ENCODE measurements at places on chromosomes 3 and 15.
A peak's percentile ranks its signal among the peaks of the same experiment; 100 is the strongest.

DNA sequence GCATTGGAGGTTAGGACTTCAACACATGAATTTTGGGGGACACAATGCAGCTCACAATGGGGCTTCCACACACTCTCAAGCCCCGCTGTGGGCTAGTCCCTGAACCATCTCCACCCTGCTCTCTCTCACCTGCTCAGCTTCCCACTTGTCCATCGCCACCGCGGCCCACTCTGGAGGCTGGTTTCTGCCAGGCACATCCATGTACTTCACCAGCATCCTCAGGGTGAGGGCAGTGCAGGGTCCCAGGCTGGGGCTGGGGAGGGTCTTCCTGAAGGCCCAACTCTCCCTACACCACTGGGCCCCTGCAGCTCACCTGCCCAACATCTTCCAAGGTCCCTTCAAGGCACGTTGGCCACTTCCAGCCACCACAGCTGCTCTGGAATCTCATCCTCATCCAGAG lies 46.4 kb downstream of the KLF15 start:
- no peak for DNase-seq

- DNase-seq, result no peak
These were observed 44.4 kb downstream of the BTD start for GRCh38 chr3:15645740-15646501.

GRCh38 chr3:146503461-146504202 lies 34.3 kb upstream of the PLSCR2 start:
- no peak for DNase-seq

DNA sequence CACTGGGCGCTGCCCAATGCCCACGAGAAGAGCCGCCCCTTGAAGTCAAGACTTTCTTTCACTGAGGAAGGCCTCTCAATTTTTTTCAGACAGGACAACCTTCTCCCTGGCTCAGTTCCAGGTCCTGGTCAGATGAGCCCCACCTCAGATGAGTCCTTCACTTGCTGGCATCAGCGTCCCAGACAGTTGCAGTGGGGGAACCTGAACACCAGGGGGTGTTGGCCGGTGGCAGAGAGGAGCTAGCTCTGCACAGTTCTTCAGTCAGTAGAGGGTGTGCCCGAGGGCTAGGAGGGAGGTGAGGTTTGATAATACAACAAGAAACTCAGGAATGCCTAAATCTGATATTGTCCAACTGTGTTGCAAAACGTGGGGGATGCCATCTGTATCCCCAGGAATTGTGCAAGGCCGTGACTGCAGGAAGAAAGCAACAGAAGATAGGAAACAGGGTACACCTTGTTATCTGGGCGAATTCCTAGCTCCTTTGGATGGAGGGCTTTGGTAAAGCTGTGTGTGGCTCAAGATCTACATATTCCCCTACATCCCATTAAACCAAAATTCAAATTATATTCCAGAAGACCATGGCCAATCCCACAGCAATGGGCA lies 34.3 kb downstream of the CCR3 start:
- peak; percentile 41 for DNase-seq

- DNase-seq, result no peak
These were observed 22.9 kb upstream of the PRICKLE2 start for GRCh38 chr3:64247991-64248646.

- no peak for DNase-seq
These were observed 41.1 kb downstream of the PIK3R4 start for GRCh38 chr3:130705501-130705900.

DNA sequence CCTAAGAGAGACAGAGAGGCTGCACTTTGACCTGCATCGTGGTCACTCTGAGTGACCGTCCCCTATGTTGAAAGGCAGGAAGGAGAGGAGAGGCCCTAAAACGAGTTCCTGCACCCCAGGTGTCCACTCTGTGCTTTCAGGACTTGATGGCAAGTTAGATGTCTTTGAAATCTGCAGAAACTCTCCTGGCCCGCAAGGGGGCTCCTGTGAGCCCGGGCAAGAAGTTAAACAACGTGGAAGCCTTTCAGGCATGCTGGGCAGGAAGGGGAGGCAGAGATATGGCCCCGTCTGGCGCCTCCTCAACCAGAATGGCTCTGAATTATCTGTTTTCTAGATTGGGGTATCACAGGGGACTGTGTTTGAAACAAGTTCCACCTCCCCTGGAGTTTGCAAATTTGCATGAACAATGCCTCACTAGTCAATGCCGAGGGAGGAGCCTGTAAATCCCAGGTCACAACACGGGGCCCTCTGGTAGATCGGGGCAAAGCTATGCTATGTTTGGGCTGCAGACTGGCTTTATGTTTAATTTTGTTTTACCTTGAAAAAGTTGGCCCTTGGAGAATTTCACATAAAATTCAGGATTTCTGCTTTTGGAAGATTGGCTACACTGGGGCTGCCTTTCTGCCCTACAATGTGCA lies 9.8 kb downstream of the CTXND1 start:
- no peak for DNase-seq

- DNase-seq, result no peak
These were observed 29.0 kb downstream of the SKIL start for GRCh38 chr3:170386468-170386867.

GRCh38 chr3:17179381-17180205 lies 294.8 kb downstream of the PLCL2 start:
- DNase-seq, result no peak

GRCh38 chr3:131658115-131658514 lies 155.3 kb upstream of the MRPL3 start:
- DNase-seq, result no peak

DNA sequence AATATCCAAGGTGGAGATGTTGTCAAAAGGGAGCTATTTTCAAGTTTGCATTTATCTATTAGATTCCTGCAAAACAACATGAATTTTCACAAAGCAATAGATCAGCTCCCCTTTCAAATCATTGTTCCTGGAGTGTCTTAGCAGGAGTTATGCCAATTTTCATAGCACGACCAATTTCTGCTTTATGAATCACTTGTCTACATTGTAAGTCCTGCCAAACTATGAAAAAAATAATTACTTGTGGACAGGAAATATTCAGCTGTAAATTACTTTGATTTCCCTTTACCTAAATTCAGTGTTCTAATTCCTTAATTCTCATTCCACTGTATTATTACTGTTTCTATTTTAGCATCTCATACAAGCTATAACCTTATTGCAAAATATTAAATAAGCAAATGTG lies 1289.6 kb downstream of the NSUN3 start:
- no peak for DNase-seq

GRCh38 chr3:4914464-4914863 lies 64.8 kb upstream of the BHLHE40 start:
- DNase-seq, result no peak

DNA sequence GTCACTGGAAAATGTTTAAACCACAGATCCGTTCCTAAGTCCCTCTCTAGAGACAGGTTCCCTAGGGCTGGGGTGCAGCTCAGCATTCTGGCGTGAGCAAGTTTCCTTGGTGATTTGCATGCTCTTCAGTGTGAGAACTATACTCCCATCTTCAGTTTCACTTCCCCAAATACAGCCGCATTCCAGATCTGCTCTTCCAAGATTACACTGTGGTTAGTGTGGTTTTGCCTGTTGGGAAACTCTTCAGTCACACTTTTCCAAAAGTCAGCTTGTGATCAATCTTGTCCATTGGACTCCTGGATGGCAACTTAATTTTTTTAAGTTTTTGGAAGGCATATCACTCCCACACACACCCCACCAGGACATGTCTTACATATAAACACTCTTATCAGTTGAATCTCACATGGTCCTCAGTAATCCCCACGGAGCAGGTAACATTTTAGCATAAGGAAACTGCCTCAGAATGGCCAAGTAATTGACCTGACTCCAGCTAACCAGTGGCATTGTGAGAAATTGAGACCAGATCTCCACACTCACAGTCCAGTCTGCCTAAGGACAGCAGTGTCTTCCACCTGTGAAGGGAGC lies 33.5 kb upstream of the PTPN23 start:
- no peak for DNase-seq

- DNase-seq, result no peak
These were observed 14.5 kb upstream of the CHST14 start for GRCh38 chr15:40456299-40456712.

GRCh38 chr15:74775132-74775562 lies 6.7 kb upstream of the CSK start:
- DNase-seq, result no peak

GRCh38 chr15:100438570-100438969 lies 90.2 kb downstream of the CERS3 start:
- peak; percentile 16 for DNase-seq

DNA sequence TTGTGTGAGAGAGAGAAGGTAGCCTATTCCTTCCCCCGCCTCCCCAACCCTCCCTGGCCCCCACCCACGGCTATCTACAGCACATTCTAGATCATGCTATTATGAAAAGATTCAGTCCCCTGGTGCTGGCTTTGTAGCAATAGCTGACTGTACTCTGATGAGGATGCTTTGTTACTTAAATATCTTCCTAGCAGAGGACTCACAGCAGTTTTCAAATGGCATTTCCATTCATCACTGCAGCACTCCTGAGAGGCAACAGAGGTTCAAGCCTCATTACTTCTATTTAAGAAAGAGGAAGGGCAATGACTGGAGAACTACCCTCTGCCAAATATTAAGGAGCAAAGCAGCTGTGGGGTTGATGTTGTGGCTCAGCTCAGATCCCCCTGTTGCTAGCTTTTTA lies 61.0 kb downstream of the LRRN1 start:
- no peak for DNase-seq
